ENCODE measurements at places on chromosomes 12 and 14. TPM values are rescaled to one million over a fixed set of nuclear protein-coding genes. Genes with fewer than 3 reads are reported as not detected.

GRCh38 chr14:99158150-99158549, 113.8 kb downstream of the BCL11B start:
- no peak for DNase-seq

GRCh38 chr12:89829434-89829975, 120.9 kb upstream of the ATP2B1 start:
- DNase-seq = no peak

GRCh38 chr14:49546766-49547165, 39.4 kb downstream of the RPS29 start:
- no peak for DNase-seq

- DNase-seq = no peak
These were observed 188.4 kb downstream of the DUSP6 start for GRCh38 chr12:89163918-89164317.

- no peak for DNase-seq
These were observed 203.1 kb downstream of the CALM1 start for GRCh38 chr14:90599748-90600507.

- DNase-seq = no peak
These were observed 45.9 kb downstream of the SLC25A47 start for GRCh38 chr14:100369019-100369418.

- DNase-seq = peak; percentile 29
These were observed 10.3 kb downstream of the PLEKHG3 start for GRCh38 chr14:64714432-64715025.

DNA sequence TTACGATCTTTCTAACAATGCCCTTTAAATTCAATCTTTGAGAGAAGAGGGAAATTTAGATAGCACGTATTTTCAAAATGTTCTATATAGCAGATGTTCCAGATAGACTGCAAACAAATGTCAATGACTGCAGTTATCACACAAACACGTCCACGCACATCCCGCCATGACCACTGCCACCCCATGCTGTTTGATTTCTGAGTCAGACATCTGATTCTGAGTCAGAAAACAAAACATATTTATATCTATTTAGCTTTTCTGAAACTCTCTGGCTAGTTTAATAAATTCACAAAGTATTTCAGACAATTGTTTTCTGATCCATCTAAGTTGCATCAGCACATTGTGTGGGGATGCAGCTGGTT, 105.9 kb upstream of the BCAT1 start:
- no peak for DNase-seq

GRCh38 chr14:61026526-61026925, 45.5 kb downstream of the SLC38A6 start:
- no peak for DNase-seq

DNA sequence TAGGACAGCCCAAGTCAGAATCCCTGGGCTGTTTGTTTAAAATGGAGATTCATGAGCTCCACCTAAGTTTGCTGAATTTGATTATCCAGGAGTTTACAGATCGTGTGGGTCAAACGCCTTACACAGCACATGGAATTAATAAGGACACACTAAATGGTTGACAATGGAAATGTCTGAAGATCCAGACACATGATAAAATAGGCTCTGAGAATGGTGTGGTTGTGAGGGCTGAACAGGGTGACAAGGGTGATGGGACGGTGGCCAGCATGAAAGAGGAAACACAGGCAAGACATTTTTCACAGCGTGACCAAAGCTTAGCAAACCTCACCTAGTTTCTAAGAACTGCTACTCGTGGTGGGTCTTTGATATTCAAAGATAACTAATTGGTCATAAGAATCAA, 12.5 kb downstream of the VWF start:
- peak; percentile 10 for DNase-seq

Gene SLCO1B3
- total RNA-seq = not detected

Gene KRT78
- not detected for total RNA-seq

Gene SERPINA10
- total RNA-seq = not detected

Data from endodermal cell (in vitro differentiated cells).